ENCODE measurements at places on chromosomes 2 and 18.
A peak's percentile ranks its signal among the peaks of the same experiment; 100 is the strongest.

- no peak for DNase-seq
These were observed 101.6 kb downstream of the PIEZO2 start for GRCh38 chr18:11047817-11048216.

GRCh38 chr2:149158957-149159356 lies 120.5 kb downstream of the LYPD6B start:
- no peak for DNase-seq

DNA sequence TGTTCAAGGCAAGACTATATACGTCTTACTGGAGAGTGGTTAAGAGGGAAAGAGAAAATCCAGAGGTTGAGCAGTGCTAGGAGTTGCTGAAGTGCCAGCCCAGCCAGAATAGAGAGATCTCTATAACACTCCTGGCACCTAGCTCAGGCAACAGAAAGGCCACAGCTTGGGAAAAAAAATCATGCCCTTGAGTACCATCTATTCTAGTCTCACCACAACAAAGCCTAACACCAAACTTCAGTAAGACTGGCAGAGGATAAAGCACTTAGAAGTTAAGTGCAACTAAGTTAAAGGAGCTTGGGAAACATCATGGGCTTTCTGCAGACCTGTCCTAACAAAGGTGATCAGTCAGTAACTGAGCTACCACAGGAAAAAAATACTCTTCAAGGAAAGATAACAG lies 24.2 kb downstream of the INO80C start:
- no peak for DNase-seq

DNA sequence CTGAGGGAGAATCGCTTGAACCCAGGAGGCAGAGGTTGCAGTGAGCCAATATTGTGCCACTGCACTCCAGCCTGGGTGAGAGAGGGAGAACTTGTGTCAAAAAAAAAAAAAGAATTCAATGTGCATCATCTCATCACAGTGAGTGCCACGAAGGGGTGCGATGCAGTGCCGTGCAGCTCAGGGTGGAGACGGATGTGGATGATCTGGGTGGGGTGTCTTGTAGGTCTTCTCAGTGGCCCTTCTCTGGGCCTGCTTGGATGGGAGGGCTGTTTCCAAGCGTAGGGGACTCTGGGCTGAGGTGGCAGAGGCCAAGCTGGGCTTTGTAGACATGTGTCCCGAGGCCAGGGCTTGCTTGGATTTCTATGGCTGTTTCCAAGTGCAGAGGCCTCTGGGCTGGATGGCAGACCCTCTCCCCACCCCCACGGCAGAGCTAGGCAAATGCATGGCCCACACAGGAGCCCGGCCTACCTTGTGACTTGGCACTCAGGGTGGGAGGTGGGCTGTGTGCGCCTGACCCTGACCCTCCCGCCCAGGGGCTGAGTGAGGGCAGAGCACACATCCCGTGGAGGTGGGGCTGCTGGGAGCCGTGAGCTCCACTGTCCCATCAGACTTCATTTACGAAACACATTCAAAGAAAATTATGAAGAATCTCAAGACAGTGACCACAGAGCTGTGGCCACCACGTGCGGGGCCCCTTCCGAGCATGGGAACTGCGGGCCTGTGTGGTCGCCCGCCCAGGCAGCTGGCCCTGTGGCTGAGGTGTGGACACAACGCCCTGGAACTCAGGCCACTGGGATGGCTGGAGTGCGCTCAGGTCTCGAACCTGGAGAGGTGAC lies 76.4 kb downstream of the ASB1 start:
- DNase-seq, result no peak

DNA sequence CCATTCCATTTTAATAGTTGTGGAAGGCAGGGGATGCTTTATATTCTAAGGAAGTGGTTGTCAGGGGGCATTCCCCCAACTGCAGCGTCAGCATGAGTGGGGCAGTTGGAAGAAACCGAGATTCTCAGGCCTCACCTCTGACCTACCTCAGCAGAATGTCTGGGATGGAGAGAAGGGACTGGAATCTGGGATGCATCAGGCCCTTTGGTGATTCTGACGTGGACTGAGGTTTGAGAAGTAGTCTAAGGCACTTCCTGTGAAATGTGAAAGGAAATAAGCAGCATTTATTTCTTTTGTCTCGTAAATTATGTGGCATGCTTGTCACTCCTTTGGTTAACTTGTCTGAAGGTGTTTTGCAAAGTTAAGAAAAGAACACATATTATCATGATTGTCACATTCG lies 540.7 kb upstream of the NETO1 start:
- no peak for DNase-seq

DNA sequence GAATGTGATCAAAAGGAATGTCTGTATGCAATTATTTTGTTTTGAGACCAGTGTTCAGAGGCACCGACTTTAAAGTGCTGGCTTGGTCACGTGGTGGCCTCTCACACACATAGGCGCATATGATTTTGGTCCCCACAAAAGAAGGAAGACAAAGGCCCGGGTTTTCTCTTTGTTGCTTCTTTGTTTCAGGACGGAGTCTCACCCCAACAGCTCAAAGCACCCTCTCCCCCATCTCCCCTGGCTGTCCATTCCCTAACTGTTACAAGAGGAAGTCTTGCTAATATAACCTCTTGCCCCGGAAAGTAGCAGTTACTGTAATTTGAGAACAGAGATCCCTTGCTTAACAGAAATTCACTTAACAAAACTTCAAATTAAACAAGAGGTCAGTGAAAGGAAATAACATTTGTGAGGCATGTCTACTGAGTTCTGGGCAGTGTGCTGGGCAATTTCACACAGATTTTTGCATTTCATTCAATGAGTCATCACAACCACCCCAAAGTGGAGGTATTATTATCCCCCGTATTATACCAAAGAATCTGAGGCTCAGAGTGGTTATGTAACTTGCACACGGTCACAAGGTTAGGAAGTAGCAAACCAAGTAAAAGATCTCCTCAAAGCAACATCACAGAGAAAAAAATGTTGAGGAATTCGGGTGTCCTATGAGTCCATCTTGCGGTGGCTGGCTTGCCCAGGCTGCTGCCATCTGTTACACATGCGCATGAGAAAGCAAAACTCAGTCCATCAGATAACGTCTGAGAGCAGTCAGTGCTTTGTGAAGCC lies 75.8 kb downstream of the SDC1 start:
- peak; percentile 70 for DNase-seq

DNA sequence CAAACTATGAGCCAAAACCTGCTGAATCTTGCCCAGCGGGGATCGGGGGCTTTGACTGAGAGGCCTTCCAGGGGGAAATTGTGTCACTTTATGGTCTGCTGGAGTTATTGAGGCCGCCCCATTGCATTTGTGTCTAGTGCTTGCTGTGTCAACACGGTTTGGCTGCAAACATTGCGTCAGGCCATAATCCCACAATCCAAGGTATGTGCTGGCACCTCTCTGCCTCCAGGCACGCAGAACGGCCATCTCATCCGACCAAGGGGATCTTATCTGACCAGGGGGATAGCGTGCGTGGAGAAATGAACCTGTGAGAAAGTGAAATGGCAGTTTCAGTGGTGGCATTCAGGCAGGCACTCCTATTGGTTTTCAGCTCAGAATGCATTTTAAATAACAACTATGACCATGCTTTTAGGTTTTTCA lies 18.1 kb upstream of the LYPD6B start:
- no peak for DNase-seq

DNA sequence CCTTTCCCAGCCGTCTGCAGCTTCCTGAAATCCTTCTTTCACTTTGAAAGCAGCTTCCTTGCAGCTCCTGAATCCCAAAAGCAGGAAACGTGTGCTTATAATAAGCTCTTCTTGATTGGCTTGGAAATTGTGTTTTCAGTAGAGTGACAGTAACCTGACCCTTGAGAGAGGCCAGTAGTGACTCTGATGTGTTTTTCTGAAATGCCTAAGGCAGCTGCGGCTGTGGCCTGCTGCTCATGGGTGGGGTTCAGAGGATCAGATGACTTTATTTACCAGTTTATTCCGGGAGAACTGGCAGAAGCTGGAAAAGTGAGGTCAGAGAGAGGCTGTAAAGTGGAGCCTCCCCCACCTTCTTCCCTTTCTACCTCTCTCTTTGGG lies 31.9 kb upstream of the RPIA start:
- DNase-seq, result peak; percentile 82

DNA sequence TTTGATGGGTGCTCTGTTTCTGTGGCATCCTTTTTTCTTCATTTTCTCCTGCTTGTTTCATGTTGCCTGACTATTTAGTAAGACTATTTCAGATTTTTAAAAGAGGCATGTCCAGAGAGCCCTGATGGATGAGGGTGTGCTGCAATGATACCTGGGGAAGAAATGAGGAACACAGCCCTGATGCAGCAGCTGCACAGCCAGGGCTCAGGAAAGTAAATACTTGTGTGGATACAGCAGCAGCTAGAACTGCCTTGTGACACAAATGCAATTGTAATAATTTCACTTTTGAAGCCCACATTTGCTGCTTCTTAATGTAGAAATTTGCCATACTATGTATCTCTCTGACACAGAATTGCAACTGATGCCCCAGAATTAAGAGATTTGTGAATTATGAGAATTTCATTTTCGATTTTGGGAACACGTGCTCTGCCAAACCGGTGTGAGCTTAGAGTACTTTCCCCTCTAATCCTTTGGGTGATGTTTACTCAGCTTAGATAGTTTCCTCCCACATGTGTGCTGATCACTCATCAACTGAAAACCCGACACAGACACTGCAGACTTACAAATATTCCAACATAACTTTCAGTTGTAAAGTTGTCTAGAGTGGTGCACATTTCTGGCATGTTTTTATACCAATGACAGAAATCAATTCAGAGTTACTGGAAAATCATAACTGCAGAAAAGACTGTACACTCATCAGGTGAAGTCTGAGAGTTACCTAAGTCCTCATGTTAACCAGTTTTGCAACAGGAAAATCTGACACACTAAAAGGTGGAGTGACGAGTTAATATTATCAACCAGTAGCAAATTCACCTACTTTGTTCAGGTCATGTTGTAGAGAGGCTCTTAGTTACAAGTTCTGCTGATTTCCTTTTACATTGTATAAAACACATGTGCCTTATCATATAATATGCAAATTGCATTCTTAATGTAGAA lies 383.4 kb downstream of the CBLN2 start:
- DNase-seq, result no peak

DNA sequence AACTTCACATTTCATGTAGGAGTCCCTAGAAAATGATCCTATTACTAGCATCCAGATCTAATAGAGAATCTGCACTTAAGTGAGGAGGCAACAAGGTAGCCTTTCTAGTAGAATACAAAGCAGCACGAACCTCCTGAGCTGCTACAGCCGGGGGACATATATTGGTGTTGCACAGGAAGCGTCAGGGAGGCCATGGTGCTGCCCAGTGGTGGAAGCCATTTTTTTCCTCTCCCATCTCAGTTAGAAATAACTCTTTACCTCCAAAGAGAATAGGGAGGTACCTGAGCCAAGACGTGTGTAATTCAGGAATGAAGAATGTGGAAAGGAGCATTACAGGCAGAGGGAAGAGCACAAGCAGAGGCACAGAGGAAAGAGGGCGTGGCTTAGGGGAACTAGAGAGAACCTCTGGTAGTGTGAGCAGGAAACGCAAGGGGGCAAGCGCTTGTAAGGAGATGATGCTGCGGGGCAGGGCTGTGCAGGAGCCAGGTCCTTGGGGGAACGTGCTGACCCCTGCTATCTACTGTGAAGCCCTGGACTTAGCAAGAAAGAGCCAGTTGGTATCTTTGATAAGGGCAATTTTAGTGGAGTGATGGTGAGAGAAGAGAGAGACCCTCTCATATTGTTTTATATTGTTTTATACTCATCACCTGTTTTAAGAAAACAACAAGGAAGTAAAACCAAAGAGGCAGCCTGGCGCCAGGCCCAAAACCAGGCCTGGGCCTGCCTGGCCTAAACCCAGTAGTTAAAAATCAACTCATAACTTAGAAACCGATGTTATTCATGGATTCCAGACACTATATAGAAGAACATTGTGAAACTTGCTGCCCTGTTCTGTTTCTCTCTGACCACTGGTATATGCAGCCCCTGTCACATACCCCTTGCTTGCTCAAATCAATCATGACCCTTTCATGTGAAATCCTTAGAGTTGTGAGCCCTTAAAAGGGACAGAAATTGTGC lies 50.0 kb upstream of the TTC39C start:
- DNase-seq, result no peak

DNA sequence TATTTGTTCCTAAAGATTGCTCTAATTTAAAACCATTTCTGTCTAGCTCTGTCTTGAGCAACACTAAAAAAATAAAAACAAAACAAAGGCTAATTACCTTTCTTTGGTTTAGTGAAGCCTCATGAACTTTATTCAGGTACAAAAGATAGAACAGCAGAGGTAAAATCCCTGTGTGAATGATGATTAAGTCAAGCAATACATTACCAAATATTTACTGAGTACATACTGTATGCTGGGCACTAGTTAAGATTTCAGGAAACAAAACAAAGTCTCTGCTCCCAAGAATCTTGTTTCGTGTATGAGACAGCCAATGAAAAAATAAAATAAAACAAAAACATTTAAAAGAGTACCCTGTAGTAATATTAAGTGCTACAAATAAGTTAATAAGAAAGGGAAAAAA lies 257.5 kb downstream of the RND3 start:
- DNase-seq, result no peak

GRCh38 chr2:212037062-212037461 lies 501.5 kb downstream of the ERBB4 start:
- no peak for DNase-seq

DNA sequence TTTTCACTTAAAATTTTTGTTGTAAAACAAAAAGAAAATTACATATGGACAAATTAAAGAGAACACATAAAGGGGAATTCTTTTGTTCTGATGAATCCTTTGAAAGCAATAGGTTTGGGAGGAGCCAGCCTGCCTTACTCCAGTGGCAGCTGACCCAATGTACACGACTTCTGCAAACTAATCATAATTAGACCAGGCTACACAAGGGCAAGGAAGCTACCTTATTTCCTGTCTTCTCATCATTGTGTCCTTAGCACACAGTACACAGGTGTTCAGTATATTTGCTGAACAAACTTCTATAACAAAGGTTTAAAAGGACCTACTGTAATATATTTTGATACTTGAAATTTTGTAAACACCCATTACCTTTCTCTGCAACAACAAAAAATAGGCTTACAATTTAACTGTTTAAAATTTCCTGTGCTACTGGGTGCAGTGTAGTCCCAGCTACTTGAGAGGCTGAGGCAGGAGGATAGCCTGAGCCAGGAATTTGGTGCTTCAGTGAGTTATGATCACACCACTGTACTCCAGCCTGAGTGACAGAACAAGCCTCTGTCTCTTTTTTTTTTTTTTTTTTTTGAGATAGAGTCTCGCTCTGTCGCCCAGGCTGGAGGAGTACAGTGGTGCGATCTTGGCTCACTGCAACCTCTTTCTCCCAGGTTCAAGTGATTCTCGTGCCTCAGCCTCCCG lies 18.9 kb downstream of the KCNG3 start:
- DNase-seq, result no peak

DNA sequence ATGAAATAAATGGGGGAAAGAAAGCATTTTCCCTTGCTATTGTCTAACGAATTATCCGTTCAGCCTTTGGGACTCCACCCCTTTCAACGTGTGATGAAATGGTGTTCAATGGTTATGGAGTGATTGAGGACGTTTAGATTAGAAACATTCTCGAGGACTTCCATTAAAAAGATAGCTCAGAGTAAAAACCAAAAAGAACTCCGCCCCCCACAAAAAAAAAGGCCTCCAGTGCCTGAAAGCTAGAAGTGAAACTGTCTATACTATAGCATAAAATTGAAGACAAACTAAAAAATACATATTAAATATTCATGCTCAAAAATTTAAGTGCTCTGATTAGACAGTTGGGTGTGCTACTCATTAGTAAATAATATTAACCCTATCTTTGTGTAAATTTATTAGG lies 3.0 kb upstream of the ZNF516 start:
- DNase-seq, result no peak
